Fibroblast of skin of abdomen (primary cell): ENCODE measurements at places on chromosomes 3 and 15.
A peak's percentile ranks its signal among the peaks of the same experiment; 100 is the strongest.

- DNase-seq: no peak
Observed at GRCh38 chr3:169931747-169932520, 20.6 kb downstream of the SAMD7 start.

GRCh38 chr3:69791106-69791505, 51.8 kb downstream of the MITF start:
- peak; percentile 71 for DNase-seq

- DNase-seq: peak; percentile 73
Observed at GRCh38 chr15:56215769-56216168, 27.9 kb downstream of the RFX7 start.

GRCh38 chr3:184549796-184550577, 11.6 kb upstream of the EPHB3 start:
- DNase-seq: no peak

DNA sequence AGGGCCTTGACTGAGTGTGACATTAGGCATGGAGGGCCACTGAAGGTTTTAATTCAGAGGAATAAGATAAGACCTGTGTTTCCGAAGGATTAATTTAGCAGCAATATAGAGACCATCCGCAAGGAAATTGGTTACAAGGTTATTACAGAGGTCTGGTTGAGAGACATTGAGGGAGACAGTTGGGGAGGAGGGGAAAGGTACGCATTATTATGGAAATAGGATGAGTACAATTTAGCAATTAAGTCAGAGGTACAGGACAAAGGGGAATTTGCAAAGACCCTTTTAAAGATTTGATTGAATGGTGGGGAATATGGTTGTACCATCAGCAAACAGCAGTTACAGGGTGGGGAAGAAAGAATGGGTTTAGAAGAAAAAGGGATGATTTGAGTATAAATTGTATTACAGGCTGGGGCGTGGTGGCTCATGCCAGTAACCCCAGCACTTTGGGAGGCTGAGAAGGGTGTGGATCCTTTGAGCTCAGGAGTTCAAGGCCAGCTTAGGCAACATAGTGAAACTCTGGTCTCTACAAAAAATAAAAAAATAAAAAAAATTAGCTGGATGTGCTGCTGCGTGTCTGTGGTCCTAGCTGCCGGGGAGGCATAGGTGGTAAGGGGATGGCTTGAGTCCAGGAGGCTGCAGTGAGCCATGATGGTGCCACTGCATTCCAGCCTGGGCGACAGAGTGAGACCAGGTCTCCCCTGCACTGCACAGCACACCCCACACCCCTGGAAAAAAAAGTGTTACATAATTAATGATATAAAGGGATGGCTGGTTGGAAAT, 11.3 kb downstream of the ARL8B start:
- no peak for DNase-seq

GRCh38 chr3:10259798-10260197, 11.5 kb downstream of the TATDN2 start:
- DNase-seq: no peak

- peak; percentile 31 for DNase-seq
Observed at GRCh38 chr3:77102951-77103769, 63.3 kb downstream of the ROBO2 start.

DNA sequence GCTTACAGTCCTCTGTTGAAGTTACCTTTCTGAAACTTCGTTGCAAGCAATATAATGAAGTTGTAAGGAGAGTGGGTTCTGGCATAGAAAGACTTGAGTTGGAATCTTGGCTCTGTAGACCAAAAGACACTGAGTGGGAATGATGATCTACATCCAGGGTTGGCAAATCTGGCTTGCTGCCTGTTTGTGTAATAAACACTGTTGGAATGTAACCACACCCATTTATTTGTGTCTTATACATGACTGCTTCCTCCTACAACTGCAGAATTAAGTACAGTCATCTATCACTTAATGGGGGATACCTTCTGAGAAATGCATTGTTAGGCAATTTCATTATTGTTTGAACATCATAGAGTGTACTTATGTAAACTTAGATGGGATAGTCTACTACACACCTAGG, 178.4 kb upstream of the SUCLG2 start:
- DNase-seq: no peak

GRCh38 chr15:38263996-38264395, 11.4 kb downstream of the SPRED1 start:
- peak; percentile 92 for DNase-seq

DNA sequence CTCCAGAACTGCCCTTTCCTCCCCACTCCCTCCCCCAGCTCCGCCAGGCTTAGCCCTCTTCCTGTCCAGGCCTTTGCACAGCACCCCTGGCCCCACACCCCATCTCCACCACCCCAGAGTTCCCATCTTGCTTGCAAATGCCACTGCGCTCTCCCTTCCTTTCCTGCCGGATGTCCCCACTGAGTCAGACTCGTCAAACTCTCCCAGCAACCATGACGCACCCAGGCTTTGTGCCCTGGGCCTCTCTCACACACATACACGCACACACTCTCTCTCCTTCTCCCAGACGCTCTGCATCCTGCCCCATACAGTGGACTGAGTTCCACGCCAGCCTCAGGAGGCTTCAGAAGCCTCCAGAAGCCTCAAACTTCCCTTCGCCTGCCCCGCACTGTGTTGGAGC, 2.8 kb upstream of the CCDC9B start:
- peak; percentile 90 for DNase-seq

- no peak for DNase-seq
Observed at GRCh38 chr15:70440416-70441138, 322.8 kb downstream of the UACA start.

GRCh38 chr3:149752788-149753136, 473 bp upstream of the COMMD2 start:
- no peak for DNase-seq
